Uterus (tissue), 4 donors: ENCODE measurements at places on chromosomes 6 and 20.

DNA sequence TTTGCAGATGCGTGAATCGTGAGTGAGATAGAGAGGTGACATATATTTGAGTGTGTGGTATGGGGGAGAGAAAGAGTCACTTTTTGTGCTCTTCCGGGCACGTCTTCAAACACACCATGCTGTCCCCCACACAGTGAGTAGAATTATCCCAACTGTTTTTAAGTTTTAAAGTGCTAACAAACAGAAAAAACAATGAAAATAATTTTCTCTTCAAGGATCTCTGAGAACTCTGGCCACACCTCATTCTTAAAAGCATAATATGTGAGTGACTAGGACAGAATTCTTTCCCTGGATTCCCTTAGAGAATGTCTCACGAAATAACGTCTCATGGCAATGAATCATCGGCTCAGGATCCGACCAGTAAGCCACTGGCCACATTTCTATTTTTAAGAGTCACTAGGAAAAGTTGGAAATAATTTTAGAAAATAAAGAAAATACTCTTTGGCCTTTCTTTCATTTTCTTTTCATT, 235.7 kb upstream of the ZNF217 start:
- peak; percentile 47 for DNase-seq

DNA sequence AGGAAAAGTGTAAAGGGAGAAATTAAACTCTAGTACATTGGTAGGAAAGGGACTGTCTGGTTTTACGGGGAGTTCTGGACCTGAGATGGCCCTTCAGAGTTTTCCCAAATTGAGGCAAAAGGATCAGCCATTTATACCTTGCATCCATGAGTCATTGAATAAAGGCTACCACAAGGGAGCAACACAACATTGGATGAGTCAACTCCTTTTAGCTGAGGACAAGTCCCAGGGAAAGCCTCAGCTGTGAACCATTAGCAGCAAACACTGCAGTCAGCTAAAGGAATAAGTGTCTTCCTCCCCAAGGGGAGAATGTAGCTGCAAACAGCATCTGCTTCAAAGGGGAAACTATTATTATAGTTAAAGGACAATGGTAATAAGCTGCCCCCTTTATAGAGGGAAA, 468.7 kb upstream of the ID4 start:
- no peak for DNase-seq

- no peak for DNase-seq
These were observed 19.6 kb upstream of the PIM1 start for GRCh38 chr6:37150314-37150713.

DNA sequence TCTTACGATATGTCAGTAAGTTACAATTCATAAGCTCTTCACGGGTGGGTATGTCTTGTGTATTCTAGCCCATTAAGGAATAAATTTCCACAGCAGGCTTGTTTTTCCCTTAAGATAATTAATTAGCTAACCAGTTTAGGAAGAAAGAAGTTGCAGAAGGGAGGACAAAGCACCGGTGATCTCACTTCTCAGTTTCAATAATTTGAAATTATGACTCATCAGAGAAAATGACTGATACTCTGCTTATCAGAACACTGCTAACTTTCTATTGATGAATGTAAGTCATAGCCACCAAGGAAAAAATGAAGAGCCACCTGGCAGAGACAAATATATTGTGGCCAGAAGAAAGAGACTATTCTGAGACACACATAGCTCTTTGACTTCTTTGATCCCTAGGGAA, 35.0 kb upstream of the ENTPD6 start:
- DNase-seq = no peak

GRCh38 chr20:63005862-63006539, 763 bp downstream of the BHLHE23 start:
- no peak for DNase-seq

DNA sequence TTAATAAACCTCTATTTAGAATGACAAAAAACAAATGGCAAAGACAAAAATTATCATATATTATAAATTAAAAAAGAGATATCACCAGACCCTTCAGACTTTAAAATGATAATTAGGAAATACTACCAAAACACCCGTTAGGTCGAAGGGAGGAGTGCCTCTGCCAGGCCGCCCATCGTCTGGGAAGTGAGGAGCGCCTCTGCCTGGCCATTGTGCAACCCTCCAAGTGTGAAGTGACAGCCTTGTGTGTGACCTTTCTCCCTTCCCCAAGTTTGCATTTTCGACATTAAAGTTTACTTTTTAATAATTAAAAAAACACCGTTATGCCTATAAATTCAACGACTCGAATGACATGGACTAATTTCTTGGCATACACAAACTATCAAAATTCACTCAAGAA, 64.5 kb upstream of the TASP1 start:
- DNase-seq = no peak

GRCh38 chr6:85482206-85482904, 32.5 kb downstream of the NT5E start:
- DNase-seq = no peak

- DNase-seq = no peak
These were observed 19.6 kb upstream of the SYNCRIP start for GRCh38 chr6:85662251-85662650.

- no peak for DNase-seq
These were observed 27.6 kb upstream of the PI16 start for GRCh38 chr6:36926708-36927513.

GRCh38 chr6:159324596-159324995, 155.4 kb downstream of the FNDC1 start:
- DNase-seq = no peak

DNA sequence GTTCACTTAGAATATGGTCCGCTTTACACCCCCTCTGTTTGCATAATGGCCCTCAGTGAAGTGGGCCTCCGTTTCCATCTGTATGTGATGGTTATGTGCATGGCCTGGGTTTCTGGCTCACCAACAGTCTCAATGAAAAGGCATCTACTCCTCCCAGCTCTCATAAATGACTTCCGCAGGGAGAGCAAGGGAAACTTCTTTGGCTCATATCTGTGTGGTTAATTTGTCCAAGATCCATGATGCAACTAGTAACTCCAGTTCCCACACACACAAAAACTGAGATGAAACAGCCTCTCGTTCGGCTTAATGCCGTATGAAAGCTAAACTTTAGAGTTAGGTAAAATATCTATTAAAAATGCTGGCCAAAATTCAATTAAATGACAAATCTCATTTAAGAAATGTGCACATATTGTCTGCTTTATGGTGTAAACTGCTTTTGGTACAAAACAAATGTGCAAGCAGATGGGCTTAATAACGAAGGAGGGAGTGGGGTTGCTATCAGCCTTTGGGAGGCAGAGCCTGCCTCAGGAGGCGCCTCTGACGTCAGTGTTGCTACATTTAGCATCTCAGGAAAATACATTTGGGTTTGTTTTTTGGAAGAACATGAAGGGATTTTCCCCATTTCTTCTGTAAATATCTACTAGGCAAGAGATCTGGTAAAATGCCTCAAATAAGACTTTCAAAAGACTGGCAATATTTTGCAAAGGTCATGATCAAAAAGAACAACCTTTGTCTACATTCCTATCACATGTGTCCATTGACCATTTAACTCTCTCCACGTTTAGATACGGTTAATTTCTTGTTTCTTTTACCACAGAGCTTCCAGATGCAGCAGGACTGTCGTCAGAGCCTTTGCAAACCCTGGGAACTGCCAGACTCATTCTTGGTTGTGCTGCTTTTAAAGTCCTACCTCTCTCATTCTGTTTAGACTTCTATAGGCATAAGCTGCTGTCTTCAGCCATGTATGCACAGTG, 96.8 kb downstream of the ARMC2 start:
- DNase-seq = peak; percentile 71

GRCh38 chr20:53869466-53870258, 200.7 kb downstream of the BCAS1 start:
- DNase-seq = peak; percentile 73

- no peak for DNase-seq
These were observed 2.8 kb upstream of the TMEM30A start for GRCh38 chr6:75287424-75287823.

- DNase-seq = no peak
These were observed 848.5 kb upstream of the MAN1A1 start for GRCh38 chr6:120198033-120198432.

- no peak for DNase-seq
These were observed 46.5 kb upstream of the SNAP25 start for GRCh38 chr20:10171864-10172751.

DNA sequence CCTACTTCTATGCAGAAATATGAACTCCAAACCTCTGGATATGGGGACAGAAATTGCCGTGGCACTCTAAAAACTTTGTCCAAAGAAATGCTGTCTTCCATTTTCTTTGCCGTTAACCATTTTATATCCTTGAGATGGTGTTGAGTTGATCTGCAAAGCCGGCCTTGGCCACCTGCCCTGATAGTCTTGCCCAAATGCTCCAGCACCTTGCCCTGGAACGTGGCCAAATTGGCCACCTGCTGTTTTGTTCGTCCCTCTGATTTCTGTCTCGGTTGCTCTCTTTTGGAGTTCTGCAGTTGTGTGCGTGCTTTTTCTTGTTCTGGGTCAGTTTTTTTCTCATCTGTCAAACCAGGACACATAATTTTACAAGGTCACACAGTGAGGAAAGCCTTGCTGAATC, 239.7 kb upstream of the GMDS start:
- no peak for DNase-seq

DNA sequence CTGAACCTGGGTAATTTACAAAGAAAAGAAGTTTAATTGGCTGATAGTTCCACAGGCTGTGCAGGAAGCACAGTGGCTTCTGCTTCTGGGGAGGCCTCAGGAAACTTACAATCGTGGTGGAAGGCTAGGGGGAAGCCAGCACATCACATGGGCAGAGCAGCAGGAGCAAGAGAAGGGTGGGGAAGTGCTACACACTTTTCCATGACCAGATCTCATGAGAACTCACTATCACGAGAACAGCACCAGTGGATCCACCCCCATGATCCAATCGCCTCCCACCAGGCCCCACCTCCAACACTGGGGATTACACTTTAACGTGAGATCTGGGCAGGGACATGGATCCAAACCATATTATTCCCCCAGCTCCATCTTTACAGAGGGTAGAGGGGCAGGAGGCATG, 166.4 kb downstream of the NFATC2 start:
- no peak for DNase-seq

DNA sequence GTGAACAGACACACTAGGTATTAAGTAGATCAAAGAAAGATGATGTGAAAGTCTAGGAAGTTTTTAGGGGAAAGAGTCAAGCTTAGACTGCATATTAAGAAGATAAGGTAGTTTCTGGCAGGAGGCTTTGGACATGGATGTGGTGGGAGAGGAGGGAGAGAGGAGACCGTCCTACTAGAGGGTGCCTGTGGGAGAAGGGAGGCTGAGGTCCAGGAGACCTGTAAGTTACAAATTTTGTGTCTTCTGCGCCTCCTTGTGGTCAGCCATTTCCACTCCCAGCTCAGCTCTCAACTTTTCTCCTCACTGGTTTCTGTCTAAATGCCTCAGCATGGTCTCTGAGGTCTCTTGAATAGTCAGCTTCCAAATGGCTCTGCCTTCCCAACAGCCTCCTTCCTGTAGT, 193.5 kb downstream of the UNC5CL start:
- no peak for DNase-seq
